Stimulated activated naive CD4-positive, alpha-beta T cell treated with Interleukin-2 at 50 U/mL for 16 hours (primary cell): ENCODE measurements at places on chromosomes 13 and 19.

DNA sequence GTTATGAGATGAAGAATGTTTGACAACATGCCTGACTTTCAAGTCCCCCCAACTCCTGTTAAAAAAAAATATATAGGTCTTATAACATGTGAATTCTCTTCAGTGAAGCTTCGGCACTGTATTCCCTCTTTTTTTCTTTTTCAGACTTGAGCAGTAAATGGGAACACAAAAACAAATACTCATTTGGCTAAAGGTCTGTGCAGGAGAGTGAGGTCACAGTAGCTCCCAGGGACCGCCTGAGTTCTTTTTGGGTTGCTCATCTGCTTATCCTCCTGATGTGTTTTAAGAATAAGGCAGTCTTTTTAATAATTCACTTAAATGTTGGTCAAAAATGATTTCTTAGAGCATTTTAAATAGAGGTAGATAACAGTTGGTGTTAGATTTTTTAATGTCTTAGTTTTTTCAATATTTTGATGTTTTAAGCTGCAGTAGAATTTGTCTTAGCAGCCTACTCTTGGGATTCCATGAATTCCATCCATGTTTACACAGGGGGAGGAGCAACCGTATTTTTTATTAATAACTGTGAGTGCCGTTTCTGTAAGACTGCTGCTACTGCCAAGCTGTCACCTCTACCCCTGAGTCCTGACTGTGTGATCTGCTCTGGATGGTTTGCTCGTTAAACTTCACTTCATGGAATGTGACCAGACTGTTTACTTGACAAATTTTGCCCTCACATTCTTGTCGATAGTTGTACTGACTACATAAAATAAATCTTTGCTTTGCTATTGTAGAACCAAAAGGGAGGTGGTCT is 14.9 kb downstream of the HNRNPM start:
- DNase-seq, result no peak

DNA sequence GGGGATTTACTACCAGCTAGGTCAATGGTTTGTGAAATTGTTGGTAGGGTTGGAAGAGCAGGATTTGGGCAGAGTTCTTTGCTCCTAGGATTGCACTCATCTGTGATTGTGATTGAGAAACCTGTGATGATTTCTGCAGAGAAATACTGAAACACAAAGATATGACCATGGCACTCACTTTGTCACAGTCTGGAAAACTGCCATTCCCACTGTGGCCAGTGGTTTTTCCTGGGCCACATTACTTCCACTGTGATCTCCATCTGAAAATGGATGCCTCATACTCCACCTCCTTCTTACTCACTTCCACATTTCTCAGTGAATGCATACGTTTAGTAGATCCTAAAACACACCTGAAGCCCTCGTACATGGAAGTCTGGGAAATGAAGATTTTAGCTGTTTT is 593.2 kb downstream of the LMO7 start:
- no peak for DNase-seq

- DNase-seq, result peak; percentile 74
These were observed 3.3 kb downstream of the LYL1 start for GRCh38 chr19:13099073-13099999.

DNA sequence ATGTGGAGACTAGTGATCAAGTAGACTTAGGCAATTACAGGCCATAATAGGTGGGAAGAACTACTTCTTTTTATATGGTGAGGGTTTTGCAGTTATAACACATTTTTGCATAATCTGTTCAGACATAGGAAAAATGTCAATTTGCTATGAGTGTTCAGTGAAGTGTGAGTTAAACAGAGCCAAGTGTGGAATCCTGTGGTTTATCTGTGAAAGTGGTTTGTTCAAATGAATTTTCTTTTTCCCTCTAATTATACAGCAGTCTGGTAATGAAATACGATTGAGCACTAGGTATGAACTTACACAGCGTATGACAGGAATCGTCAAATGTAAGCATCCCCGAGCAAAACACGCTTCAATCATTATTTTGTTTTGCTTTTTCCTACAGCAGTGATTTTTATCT is 178.3 kb downstream of the STK24 start:
- DNase-seq, result no peak

GRCh38 chr19:38849860-38850435 is at the start of gene HNRNPL:
Gene HNRNPL (minus strand): TSS chr19:38849986. CDS start chr19:38849966, 20 bp downstream.
- DNase-seq, result peak; percentile 100

DNA sequence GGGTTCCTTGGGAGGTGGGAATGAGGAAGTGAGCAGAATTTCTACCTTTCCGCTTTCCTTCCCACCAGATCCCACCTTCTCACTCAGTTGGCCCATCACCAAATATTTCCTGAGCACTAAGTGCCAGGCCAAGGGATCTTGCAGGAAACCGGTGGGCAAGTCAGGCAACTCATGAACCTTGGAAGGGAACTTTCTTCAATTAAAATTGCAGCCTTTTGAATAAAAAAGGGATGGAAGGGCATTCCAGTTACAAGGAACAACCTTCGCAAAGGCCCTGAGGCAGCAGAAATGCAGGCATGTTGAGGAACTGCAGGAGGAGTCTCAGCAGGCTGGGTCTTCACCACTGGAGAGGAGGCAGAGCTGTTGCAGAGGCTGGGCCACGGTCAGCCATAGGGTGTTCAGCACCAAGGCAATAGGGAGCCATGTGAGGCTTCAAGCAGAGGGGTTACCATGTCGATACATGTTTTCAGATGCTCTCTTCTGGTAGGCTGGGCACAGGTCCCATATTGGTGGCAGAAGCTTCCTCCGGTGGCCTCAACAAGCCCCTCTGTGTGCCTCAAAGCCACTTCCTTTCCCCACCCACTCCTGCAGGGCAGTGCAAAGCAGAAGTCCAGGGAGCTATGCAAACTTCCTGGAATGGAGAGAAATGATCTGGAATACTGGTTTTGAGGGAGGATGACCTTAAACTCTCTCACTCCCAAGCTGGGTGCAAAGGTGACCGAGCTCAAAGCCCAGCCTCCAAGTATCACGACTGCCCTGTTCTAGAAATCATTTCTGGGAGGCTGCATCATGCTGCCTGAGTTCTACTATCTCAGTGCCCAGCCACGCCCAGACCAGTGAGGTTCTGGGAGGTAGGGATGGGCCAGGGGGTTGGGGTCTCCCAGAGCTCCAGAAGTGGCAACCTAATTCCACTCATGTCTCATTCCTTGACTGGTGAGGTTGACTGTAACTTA is at the start of gene FUT6:
TSS of gene FUT6 (minus strand) at position 638 of the 953 bp plus-strand sequence. CDS start 7,135 bp downstream, outside the sequence.
- DNase-seq, result no peak

DNA sequence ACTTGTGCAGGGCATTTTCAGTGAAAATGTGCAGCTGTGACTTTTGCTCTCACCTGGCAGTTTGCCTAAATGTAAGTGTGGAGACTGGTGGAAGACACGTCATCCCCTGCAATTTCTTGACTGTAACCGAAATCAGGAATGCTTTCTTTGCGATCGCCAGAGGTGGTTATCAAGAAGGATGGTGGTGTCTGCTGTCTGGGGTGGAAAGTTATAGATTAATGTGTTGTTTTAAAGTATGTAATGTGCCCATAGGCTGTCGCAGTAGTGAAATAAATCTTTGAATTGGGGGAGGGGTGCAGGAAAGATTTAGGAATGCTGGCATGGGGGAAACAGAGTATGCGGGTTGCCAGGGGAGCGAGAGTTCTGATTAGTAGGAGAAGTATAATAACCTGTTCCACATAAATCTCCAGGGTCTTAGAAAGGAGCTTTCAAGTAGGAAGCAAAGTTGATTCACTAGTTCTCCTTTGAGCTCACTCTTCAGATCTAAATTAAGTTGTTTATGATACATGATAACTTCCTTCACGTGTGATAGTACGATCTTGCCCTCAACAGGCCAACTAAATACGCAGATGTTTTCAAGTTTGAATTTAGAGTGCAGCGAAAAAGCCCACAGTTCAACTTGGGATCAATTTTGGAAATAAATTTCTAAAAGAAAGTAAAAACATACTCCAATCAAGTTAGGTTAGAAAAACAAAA is 1520.0 kb upstream of the SLC10A2 start:
- no peak for DNase-seq

DNA sequence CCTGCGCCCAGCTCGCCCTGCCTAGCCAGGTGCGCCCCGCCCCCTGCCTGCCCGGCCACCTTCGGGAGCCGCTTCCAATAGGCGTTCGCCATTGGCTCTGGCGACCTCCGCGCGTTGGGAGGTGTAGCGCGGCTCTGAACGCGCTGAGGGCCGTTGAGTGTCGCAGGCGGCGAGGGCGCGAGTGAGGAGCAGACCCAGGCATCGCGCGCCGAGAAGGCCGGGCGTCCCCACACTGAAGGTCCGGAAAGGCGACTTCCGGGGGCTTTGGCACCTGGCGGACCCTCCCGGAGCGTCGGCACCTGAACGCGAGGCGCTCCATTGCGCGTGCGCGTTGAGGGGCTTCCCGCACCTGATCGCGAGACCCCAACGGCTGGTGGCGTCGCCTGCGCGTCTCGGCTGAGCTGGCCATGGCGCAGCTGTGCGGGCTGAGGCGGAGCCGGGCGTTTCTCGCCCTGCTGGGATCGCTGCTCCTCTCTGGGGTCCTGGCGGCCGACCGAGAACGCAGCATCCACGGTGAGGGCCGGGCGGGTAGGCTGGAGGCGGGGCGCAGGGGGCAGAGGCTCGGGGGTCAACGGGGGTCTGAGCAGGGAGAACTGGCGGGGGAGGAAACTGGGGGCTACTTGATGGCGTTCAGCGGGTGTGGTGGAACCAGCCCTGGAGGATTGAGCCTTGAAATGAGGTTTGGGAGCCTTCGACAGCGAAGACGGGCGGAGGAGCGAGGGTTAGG is at the start of gene SPINT2:
TSS of gene SPINT2 (plus strand) at position 88 of the 727 bp plus-strand sequence. CDS start at position 408, 320 bp downstream.
- peak; percentile 51 for DNase-seq

DNA sequence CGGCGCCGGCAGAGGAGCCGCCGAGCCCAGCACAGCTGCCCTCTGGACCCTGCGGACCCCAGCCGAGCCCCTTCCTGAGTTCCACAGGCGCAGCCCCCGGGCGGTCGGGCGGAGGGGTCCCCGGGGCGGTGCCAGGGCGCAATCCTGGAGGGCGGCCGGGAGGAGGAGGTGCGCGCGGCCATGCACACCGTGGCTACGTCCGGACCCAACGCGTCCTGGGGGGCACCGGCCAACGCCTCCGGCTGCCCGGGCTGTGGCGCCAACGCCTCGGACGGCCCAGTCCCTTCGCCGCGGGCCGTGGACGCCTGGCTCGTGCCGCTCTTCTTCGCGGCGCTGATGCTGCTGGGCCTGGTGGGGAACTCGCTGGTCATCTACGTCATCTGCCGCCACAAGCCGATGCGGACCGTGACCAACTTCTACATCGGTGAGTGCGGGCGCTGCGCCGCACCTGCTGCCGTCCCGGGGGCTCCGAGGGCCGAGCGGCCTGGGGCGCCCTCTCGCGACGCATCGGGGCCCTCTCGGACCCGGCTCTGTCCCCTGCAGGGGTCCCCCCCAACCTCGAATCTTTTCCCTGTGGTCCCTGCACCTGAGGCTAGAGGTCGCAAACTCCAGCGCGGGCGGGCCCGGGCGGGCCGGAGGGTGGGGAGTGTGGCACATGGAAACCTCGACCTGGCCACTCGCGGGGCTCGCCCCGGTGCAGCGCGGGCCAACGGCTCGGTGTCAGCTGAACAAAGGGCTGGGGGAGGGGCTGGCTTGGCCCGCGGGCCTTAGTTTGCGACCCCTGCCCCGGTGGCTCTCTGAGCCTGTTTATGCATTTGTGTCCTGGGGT is at the start of gene KISS1R:
TSS of gene KISS1R (plus strand) at position 11 of the 829 bp plus-strand sequence. CDS start at position 181, 170 bp downstream.
- peak; percentile 16 for DNase-seq
